ENCODE measurements at places on chromosomes 7 and 10. TPM values are rescaled to one million over a fixed set of nuclear protein-coding genes. Genes with fewer than 3 reads are reported as not detected.

Gene SPDYE5
- not detected for total RNA-seq

Gene CLCN1
- not detected for total RNA-seq

Gene CALY
- total RNA-seq = 2.3 TPM

GRCh38 chr10:117775526-117775925 is 233.0 kb downstream of the EMX2 start:
- no peak for DNase-seq

GRCh38 chr10:105837951-105838350 is 1196.9 kb downstream of the SORCS3 start:
- DNase-seq = peak; percentile 20

DNA sequence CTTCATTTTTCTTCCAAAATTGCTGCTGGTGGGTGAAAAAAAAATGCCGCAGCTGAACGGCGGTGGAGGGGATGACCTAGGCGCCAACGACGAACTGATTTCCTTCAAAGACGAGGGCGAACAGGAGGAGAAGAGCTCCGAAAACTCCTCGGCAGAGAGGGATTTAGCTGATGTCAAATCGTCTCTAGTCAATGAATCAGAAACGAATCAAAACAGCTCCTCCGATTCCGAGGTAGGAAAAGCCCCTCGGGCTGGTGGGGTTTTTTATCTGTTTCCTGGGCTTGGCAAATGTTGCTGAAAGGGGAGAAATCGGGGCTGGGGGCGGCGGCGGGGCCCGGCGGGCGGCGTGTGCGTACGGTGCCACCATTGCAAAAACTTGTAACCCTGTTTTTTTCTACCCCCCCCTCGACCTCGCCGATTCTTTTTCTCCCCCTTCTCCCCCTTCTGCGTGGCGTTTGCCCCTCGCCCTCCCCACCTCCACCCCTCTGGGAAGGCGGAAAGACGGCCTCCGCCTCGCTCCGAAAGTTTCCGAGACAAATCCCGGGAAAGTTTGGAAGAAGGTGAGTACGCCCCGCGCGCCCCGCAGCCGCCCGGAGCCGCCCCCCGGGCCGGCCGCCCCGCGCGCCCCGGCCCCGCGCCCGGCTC is 789 bp downstream of the TCF7L2 start:
- peak; percentile 53 for DNase-seq

GRCh38 chr7:71637578-71637977 is 505.6 kb downstream of the GALNT17 start:
- DNase-seq = no peak

DNA sequence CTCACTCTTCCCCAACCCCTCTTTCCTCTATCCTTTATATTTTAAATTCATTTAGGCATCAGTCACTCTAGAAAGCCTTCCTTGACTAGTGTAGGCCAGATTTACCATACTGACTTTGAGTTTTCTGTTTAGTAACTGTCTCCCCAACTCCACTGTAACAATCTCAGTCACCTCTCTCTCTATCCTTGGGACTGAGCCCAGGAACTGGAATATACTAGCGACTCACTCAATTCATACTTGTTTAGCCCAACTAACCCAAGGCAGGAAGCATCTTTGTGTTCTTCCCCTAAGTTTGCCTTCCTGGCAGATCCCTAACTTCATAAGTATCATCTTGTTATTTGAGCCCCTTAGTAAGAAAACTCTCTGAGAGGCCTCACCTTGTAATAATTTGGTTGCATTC is 19.1 kb downstream of the PLCE1 start:
- no peak for DNase-seq

DNA sequence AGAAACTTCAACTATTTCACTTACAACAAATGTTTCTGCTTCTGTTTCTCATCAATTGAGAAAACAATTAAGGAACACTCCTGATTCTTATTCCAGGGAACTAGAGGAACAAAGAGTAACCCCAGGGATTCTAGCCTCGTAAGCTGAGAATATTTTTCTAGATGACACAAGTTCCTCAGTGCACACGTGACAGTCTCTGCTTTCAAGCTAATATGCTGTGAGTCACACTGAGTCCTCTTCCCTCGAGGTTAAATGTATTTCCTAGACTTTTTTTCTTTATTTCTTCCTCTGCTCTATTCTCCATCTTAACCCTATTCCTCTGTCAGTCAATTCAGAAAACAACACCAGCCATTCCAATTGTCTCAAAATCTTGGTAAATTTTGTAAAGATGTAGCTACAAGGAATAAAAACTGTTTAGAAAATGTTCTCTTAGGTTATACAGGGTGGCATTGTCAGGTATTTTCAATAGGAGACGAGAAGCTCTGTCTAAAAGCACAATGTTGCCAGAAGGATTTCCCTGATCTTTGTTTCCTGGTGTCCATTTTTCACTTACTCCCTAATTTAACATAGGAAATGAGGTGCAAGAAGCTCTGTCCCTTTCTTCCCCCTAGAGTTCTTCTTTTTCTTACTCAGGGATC is 5.8 kb upstream of the C1GALT1 start:
- peak; percentile 79 for DNase-seq

- no peak for DNase-seq
Measured at GRCh38 chr10:4672201-4672600, 153.8 kb upstream of the AKR1E2 start.

All from hepatocyte (in vitro differentiated cells).